ENCODE measurements at places on chromosomes 13 and 19.
A peak's percentile ranks its signal among the peaks of the same experiment; 100 is the strongest.

GRCh38 chr13:49533011-49533410 lies 37.3 kb downstream of the PHF11 start:
- DNase-seq: no peak

- DNase-seq: no peak
Observed at GRCh38 chr19:45123440-45123850, 30.5 kb downstream of the PPP1R37 start.

DNA sequence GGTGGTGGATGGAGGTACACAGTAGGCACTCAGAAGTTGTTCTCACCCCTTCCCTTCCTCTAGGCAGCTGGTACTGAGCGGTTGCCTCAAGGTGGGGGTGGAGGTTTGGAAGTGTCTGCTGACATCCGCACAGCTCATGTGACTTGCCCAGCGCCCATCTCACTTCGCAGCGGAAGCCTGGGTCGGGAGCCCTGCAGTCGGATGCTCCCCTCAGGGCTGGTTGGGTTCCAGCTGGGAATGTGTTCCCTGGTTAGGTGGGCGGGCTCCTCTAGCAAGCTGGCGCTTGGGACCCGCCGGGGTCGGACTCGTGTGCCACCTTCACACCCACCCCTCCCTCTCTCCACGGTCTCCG lies 10.2 kb downstream of the PPP1R37 start:
- no peak for DNase-seq

GRCh38 chr13:73608711-73609485 lies 525.3 kb downstream of the KLF12 start:
- no peak for DNase-seq

- no peak for DNase-seq
Observed at GRCh38 chr13:112529216-112529615, 58.7 kb downstream of the TUBGCP3 start.

- peak; percentile 81 for DNase-seq
Observed at GRCh38 chr19:1883784-1884183, 1.5 kb downstream of the ABHD17A start.

GRCh38 chr13:46317120-46317519 lies 69.9 kb downstream of the RUBCNL start:
- DNase-seq: no peak

DNA sequence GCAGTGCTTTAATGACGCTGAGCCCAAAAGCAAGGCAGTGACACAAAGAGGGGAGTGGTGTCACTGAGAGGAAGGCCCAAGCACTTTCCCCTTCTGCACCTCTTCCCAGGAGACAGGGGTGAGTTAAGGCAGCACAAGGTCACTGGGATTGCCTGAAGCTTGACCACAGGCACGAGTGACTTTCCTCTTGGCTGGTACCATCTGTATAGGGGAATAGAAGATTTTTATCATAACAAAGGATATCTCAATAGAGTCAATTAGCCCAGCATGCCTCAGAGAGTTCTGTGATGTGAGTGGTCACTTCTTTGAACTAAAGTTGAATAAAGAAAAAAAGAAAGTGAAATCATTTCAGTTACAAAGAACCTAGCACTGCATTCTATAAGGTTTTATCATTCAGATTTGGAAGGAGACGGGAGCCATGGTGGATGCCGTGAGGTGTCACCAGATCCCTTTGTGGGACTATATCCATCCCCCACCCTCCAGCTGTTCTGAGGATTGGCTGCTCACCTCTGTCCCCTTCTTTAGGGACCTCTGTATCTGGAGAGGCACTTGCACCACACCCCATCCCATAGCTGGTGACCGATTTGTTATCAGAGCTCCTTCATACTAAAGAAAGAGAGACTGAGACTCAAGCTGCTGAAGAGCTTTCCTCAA lies 291.2 kb downstream of the DCT start:
- DNase-seq: no peak

GRCh38 chr13:50129706-50130122 lies 114.5 kb downstream of the KCNRG start:
- DNase-seq: no peak

DNA sequence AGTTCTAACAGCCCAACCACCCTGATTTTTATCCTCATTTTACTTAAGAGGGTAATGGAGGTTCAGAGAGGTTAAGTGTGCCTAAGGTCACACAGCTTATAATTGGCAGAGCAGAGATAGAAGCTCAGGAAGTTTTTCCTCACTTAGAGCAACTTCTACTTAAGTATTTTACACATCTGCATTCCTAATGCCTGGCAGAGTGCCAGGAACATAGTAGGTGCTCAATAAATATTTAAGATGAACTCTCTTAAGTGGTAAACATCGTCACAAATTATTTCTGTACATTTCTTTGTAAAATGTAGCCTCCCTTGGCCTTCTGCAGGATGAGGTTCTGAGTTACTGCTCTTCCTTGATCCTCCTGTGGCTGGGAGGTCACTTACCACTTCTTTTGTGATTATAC lies 14.7 kb downstream of the FARP1 start:
- DNase-seq: no peak

DNA sequence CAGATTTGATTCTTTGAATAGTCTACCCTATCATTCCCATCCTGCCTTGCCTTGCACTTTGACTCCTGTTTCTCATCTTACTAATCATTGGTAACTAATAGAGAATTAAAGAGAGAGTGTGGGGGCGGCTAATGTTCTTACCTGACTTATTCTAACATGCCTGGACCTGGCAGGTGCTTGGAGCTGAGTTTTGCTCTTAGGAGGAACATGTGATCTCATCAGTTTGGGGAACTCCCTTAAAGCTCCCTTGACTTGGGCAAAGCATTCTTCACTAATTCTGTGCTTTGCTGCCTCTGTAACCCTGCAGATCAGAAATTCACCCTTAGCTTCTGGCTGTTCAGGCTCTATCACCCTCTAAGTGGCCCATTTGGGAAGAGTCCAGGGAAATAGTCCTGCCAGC lies 861.1 kb downstream of the GPC5 start:
- DNase-seq: no peak

DNA sequence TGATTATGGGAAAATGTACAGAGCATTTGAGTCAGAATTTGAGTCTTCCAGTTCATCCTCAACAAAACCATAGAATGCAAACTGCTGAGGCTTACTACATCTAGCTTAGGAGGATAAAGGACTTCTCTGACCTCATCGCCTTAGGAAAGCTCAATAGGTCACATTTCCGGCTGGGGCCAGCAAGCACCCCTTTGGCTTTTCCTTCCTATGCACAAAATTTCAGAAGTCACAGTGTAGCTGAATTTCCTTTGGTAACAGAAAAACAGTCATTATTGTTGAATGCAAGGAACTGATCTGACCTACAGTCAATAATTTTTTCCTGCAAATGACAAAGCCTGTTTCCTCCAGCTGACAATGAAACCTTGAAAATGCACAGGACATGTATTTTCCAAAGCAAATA lies 32.8 kb upstream of the LRCH1 start:
- no peak for DNase-seq

GRCh38 chr19:10503002-10503789 lies at the start of gene KEAP1:
Gene KEAP1, minus strand, starts transcription at chr19:10503356. Its CDS starts 3,323 bp downstream, at chr19:10500033.
- peak; percentile 86 for DNase-seq

- DNase-seq: no peak
Observed at GRCh38 chr13:109687559-109688448, 98.6 kb downstream of the IRS2 start.

- no peak for DNase-seq
Observed at GRCh38 chr13:43431841-43432240, 354.9 kb downstream of the ENOX1 start.

DNA sequence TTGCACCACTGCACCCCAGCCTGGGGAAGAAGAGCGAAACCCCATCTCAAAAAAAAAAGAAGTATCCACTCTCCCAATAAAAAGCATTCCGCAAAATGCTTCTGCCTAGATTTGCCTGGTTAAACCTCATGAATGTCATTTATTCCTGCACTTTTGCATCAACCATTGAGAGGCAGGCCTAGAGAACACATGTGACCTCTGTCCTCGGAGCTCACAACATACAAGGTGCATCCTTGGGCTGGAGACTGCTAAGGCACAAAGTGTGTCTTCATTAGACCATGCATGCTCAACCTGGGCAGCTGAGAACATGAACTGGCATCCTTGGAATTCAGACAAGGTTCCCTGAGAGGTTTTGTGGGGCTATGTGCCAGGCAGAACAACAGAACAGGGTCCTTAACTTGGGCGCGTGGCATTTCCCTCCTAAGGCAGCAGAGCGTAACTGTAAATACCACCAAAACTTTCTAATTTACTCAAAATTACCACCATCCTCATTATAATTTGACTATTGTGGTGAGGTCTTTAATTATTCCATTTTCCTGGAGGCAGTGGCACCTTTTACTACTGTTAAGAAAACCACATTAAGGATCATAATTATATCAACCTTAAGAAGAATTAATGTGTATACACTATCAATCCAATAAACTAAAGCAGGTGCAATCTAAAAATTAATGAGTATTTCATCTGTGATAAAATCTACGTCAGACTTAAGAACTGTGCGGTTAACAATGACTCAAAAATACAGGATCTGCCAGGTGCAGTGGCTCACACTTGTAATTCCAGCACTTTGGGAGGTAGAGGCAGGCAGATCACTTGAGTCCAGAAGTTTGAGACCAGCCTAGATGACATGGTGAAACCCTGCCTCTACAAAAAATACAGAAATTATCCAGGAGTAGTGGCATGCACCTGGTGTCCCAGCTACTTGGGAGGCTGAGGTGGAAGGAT lies 13.8 kb downstream of the RCBTB1 start:
- no peak for DNase-seq

GRCh38 chr19:43300206-43300605 lies 30.9 kb upstream of the PSG9 start:
- no peak for DNase-seq

DNA sequence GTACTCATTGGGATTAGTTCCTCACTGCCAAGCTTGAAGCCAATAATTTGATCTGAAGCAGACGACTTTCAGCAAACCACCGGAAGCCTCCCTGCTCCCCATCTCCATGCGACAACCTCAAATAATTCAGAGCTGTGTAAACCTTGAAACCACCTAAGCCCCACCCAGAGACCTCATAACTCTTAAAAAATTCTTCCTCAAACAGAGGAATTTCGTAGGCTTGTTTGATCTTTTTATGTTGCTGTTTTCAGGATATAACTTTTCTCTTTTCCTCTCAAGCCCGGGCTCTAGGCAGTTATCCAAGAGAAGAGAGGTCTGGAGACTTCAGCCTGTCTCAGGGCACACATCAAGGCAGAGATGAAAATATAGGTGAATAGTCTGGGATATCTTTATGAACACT lies 311.6 kb downstream of the KCNRG start:
- DNase-seq: no peak

- DNase-seq: no peak
Observed at GRCh38 chr19:1383017-1383311, 743 bp upstream of the NDUFS7 start.

DNA sequence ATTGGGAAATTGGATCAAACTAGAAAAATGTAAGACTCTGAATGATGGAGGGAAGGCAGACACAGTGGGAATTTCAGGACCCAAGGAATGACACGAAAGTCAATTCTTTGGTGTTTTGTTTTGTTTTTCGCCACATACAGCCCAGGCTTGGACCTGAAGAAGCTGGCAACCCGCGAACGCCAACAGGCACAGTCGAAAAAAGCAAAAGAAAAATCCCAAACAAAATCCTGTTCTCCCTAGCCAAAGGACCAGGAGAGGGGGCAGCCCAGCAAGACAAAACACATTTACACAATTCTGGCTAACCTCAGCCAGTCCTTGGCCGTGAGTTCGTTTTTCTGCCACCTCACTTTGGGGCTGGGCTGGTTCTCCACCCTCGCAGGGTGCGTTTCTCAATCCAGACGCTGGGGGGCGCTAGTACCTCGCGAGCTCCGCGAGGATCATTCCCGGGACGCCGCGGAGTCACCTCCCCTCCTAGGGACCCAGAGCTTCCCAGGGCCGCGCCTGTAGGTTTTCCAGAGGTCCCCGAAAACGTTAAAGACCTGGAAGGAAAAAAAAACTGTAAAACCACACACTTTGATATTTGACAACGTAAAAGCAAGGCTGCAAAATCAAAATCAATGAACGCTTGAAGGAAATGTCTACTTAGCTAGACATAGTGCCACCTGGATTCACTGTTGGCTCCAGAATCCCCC lies 34.9 kb upstream of the TPM4 start:
- DNase-seq: no peak

DNA sequence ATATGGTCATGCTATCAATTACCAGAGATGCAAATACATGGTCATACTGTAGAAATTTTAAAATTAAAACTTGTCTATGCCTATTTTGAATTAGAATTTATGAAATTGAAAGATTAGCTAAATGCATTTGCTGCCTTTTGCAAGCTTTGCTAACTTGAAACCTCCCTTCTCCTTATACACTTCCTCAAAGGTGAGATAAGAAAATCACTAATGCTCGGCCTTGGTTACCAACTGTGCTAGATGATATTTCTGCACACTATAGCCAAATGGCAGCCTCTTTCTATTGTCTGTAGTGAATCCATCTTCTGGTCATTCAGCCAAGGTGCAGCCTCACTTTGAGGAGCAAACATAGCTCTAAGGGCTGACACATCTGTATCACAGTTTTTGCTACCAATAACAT lies 31.1 kb upstream of the MYCBP2 start:
- DNase-seq: no peak

- no peak for DNase-seq
Observed at GRCh38 chr13:75416327-75417011, 65.5 kb downstream of the TBC1D4 start.

DNA sequence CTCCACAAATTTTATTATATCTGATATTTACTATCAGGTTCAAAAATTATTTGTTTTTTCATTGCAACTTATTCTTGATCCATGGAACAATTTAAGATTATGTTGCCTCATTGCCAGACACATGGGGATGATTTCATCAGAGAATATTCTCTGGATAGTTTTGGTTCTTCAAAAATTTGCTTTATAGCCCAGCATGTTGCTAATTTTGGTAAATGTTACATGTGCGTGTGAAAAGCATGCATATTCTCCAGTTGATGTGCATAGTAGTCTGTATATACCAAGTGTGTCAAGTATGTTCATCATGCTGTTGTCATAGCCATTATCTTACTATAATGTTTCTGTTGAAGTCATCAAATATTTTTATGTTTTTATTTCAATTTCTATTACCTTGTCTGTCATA lies 122.3 kb downstream of the RFC3 start:
- DNase-seq: no peak

DNA sequence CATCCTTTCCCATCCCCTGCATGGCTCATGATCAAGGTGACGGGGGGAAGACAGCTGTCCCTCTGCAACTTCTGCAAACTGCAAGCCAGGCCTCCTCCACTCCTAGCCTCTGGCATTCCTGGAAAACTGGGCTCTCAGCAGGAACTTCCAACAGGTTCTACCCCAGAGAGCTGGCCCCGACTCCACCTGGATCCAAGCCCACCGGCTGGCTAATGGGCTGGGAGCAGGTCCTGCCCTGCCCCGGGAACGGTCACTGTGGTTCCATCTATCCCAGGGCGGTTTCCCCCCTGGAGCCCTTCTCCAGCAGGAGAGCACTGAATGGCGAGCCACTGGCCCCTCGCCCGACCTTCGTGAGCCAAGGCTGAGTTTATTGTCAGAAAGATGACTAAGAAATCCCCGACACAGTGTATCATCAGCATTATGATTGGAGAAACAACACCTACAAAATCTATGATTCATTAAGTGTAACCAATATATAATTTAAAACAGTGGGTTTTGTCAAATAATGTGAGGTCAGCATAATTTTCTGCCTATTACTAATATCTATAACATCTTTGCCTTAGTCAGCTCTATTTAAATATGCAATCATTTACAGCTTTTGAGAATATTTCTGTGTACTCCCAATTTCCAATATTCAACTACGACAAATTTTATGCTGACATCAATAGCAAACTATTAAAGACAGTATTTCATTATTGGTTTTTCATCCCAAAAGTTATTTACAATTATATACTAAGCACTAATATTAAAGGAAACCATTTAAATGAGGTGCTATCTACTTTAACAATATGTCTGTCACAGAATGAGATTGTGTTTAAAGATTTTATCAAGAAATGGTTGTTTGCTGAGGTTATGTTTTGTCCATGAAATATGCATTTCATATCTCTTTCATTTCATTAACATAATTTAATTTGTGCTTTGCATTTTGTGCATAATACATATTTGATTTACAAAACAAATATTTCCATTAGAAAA lies 133.0 kb downstream of the URI1 start:
- no peak for DNase-seq
